ENCODE measurements at places on chromosomes 3 and 15. TPM values are rescaled to one million over a fixed set of nuclear protein-coding genes. Genes with fewer than 3 reads are reported as not detected.
A peak's percentile ranks its signal among the peaks of the same experiment; 100 is the strongest.

GRCh38 chr15:78993931-78994530 is 49.2 kb upstream of the CTSH start:
- H3K4me1 ChIP-seq, result no peaks in the 10 kb centered on the region
- H3K27ac ChIP-seq, result no peak overlapping the region
- no peaks in the 10 kb centered on the region for H3K27me3 ChIP-seq
- DNase-seq, result no peak

- H3K36me3 ChIP-seq, result no peaks in the 10 kb centered on the region
- no peak within 1 kb of the TSS for H3K4me3 ChIP-seq
Observed at GRCh38 chr3:108757404-108757982, at the start of gene RETNLB. Gene RETNLB, minus strand, starts transcription at chr3:108757410. Its CDS starts 225 bp downstream, at chr3:108757185.

- H3K27ac ChIP-seq, result no peak overlapping the region
- H3K36me3 ChIP-seq, result peaks cover 4% of the 10 kb centered on the region
- H3K4me3 ChIP-seq, result no peak overlapping the region
- H3K4me1 ChIP-seq, result peaks cover 7% of the 10 kb centered on the region
Observed at GRCh38 chr3:18586076-18586475, 160.9 kb upstream of the SATB1 start.

Gene OSTN
- total RNA-seq, result not detected

Gene CCR3
- total RNA-seq, result 0.37 TPM

- no peak overlapping the region for H3K27ac ChIP-seq
- peak; percentile 38 for DNase-seq
- no peaks in the 10 kb centered on the region for H3K36me3 ChIP-seq
- H3K4me1 ChIP-seq, result peaks cover 32% of the 10 kb centered on the region
Observed at GRCh38 chr3:196115678-196116083, 33.8 kb upstream of the TFRC start.

GRCh38 chr15:79339588-79340314 is 28.8 kb downstream of the TMED3 start:
- no peaks in the 10 kb centered on the region for H3K27me3 ChIP-seq
- no peak overlapping the region for H3K4me3 ChIP-seq
- no peak for DNase-seq

Gene ZNF502
- total RNA-seq, result 2.4 TPM

GRCh38 chr3:146343551-146343950 is 92.6 kb upstream of the PLSCR4 start:
- no peaks in the 10 kb centered on the region for H3K4me1 ChIP-seq
- no peak overlapping the region for H3K27ac ChIP-seq
- H3K4me3 ChIP-seq, result no peak overlapping the region
- no peak for DNase-seq
- H3K36me3 ChIP-seq, result no peaks in the 10 kb centered on the region

DNA sequence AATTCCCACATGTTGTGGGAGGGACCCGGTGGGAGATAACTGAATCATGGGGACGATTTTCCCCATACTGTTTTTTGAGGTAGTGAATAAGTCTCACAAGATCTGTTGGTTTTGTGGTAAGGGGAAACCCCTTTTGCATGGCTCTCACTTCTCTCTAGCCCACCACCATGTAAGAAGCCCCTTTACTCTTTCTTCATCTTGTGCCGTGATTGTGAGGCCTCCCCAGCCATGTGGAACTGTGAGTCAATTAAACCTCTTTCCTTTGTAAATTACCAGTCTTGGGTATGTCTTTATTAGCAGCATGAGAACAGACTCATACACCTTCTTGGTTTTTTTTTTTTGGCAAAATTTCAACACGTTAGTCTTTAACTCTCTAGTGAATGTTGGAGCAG is 18.1 kb downstream of the ARL8B start:
- no peak overlapping the region for H3K4me3 ChIP-seq
- H3K27ac ChIP-seq, result no peak overlapping the region
- H3K27me3 ChIP-seq, result no peaks in the 10 kb centered on the region
- H3K4me1 ChIP-seq, result peaks cover 36% of the 10 kb centered on the region
- peaks cover 50% of the 10 kb centered on the region for H3K36me3 ChIP-seq

Gene ADGRG7
- total RNA-seq, result 27.0 TPM

- no peak for DNase-seq
- H3K4me3 ChIP-seq, result no peak overlapping the region
- H3K4me1 ChIP-seq, result no peaks in the 10 kb centered on the region
- no peak overlapping the region for H3K27ac ChIP-seq
Observed at GRCh38 chr3:34229876-34230275, 431.4 kb downstream of the PDCD6IP start.

- H3K27me3 ChIP-seq, result peaks cover 3% of the 10 kb centered on the region
- no peaks in the 10 kb centered on the region for H3K36me3 ChIP-seq
- DNase-seq, result no peak
Observed at GRCh38 chr3:70518356-70518755, 205.9 kb upstream of the MDFIC2 start.

DNA sequence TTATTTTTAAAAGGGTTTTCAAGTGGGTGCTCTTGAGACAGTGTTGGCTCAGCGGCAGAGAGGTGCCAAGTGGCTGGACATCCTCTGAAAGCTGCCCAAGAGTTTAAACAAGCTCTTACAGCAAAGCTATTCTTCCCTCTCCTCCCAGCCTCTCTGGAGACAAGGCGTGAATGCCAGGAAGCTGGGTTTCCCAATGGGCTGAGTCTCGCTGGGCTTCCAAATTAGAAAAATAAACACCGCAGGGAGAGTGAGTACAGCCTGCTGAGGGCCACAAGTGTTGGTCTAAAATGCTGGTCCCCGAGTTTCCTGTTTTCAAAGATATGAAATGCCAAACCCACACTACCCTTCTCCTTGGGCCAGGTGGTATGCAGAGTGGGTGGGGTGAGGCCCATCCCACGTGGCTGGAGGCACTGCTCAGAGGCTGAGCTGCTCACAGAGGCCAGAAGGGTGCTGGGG is 36.4 kb downstream of the ZDHHC3 start:
- no peaks in the 10 kb centered on the region for H3K27me3 ChIP-seq
- no peak for DNase-seq
- H3K36me3 ChIP-seq, result peaks cover 65% of the 10 kb centered on the region
- H3K27ac ChIP-seq, result peak overlapping the region; percentile 52
- no peak overlapping the region for H3K4me3 ChIP-seq

Gene PLCB2
- 160 TPM for total RNA-seq

DNA sequence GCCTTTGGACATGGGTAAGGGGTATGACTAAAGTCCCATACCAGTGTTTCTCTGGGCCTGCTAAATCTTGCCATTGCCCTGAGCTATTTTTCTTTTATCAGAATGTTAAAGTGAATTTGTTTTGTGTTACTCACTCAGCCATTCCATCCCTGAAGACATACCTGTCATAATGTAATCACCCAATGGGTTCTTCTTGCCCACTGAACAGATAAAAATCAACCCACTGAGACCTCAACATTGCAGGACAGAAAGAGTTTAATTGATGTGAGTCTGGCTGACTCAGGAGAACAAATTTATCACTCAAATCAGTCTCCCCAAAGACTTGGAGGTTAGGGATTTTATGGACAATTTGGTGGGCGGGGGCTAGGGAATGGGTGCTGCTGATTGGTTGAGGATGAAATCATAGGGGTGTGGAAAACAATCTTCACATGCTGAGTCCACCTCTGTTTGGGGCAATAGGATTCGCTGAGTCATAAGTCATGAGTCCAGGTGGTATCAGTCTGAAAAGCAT is 47.4 kb downstream of the ILDR1 start:
- no peaks in the 10 kb centered on the region for H3K36me3 ChIP-seq
- H3K4me3 ChIP-seq, result no peak overlapping the region

Gene AGBL1
- total RNA-seq, result not detected

- H3K27me3 ChIP-seq, result no peaks in the 10 kb centered on the region
- no peak overlapping the region for H3K4me3 ChIP-seq
- H3K27ac ChIP-seq, result no peak overlapping the region
- H3K4me1 ChIP-seq, result no peaks in the 10 kb centered on the region
- peaks cover 26% of the 10 kb centered on the region for H3K36me3 ChIP-seq
- DNase-seq, result no peak
Observed at GRCh38 chr3:169992781-169993180, 26.2 kb downstream of the SEC62 start.

- DNase-seq, result no peak
- peaks cover 31% of the 10 kb centered on the region for H3K36me3 ChIP-seq
- H3K4me1 ChIP-seq, result no peaks in the 10 kb centered on the region
- H3K27ac ChIP-seq, result no peak overlapping the region
Observed at GRCh38 chr3:100753846-100754245, 44.6 kb downstream of the TFG start.

Gene MME
- total RNA-seq, result not detected

Gene UBE2Q2
- 27.9 TPM for total RNA-seq

- no peaks in the 10 kb centered on the region for H3K4me1 ChIP-seq
- H3K27me3 ChIP-seq, result no peaks in the 10 kb centered on the region
- H3K4me3 ChIP-seq, result no peak overlapping the region
- DNase-seq, result no peak
- no peak overlapping the region for H3K27ac ChIP-seq
- H3K36me3 ChIP-seq, result no peaks in the 10 kb centered on the region
Observed at GRCh38 chr15:86591994-86592735, 512.5 kb downstream of the AGBL1 start.

DNA sequence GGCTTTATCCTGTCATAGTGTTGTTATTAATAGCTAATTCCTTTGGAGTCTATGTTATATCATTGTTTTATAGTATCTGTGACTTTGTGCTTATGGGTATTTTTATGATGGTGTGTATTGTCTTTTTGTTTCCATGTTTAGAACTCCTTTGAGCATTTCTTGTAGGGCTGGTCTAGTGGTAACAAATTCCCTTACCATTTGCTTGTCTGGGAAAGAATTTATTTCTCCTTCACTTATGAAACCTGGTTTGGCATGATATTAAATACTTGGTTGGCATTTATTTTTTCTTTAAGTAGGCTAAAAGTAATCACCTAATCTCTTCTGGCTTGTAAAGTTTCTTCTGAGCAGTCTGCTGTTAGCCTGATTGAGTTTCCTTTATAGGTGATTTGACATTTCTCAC is 47.7 kb upstream of the ROBO1 start:
- H3K4me1 ChIP-seq, result no peaks in the 10 kb centered on the region
- H3K36me3 ChIP-seq, result no peaks in the 10 kb centered on the region
- no peaks in the 10 kb centered on the region for H3K27me3 ChIP-seq
- no peak overlapping the region for H3K4me3 ChIP-seq
- H3K27ac ChIP-seq, result no peak overlapping the region

Gene FBXW12
- not detected for total RNA-seq

Gene P4HTM
- 35.2 TPM for total RNA-seq

Gene OR4M2
- not detected for total RNA-seq

GRCh38 chr3:126146034-126146433 is 34.4 kb downstream of the ALDH1L1 start:
- no peak overlapping the region for H3K27ac ChIP-seq
- peaks cover 13% of the 10 kb centered on the region for H3K27me3 ChIP-seq
- DNase-seq, result peak; percentile 9
- H3K4me1 ChIP-seq, result no peaks in the 10 kb centered on the region
- no peak overlapping the region for H3K4me3 ChIP-seq

GRCh38 chr15:101185770-101186169 is 66.1 kb downstream of the CHSY1 start:
- peaks cover 82% of the 10 kb centered on the region for H3K4me1 ChIP-seq
- peaks cover 67% of the 10 kb centered on the region for H3K36me3 ChIP-seq

- DNase-seq, result peak; percentile 43
- no peak overlapping the region for H3K27ac ChIP-seq
- H3K4me3 ChIP-seq, result no peak overlapping the region
- no peaks in the 10 kb centered on the region for H3K4me1 ChIP-seq
- no peaks in the 10 kb centered on the region for H3K36me3 ChIP-seq
Observed at GRCh38 chr3:107846279-107846852, 244.5 kb downstream of the CD47 start.

DNA sequence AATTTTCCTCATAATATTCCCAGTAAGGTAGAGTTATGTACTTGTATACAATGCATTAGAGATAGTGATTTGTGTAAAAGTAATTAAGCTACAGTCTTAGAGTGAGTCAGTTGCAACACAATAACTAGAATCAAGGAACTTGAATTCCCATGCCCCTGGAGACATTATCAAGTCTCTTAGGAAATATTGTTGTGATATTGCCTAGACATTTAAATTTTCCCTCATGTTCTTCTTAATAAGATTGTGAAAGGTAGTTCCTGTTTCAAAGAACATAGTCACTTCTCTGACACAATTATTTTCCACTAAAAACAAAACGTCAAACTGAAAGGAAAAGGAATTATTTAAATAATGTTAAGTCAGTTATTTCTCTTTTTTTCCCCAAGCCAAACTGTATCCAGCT is 13.0 kb upstream of the ATP1B3 start:
- H3K4me3 ChIP-seq, result no peak overlapping the region
- H3K27me3 ChIP-seq, result peaks cover 2% of the 10 kb centered on the region
- no peaks in the 10 kb centered on the region for H3K4me1 ChIP-seq

GRCh38 chr3:185820973-185821758 is 3.7 kb downstream of the IGF2BP2 start:
- no peak overlapping the region for H3K4me3 ChIP-seq
- no peaks in the 10 kb centered on the region for H3K36me3 ChIP-seq
- H3K4me1 ChIP-seq, result peaks cover 11% of the 10 kb centered on the region
- peaks cover 47% of the 10 kb centered on the region for H3K27me3 ChIP-seq
- no peak for DNase-seq
- no peak overlapping the region for H3K27ac ChIP-seq

Gene SATB1
- total RNA-seq, result 268 TPM

DNA sequence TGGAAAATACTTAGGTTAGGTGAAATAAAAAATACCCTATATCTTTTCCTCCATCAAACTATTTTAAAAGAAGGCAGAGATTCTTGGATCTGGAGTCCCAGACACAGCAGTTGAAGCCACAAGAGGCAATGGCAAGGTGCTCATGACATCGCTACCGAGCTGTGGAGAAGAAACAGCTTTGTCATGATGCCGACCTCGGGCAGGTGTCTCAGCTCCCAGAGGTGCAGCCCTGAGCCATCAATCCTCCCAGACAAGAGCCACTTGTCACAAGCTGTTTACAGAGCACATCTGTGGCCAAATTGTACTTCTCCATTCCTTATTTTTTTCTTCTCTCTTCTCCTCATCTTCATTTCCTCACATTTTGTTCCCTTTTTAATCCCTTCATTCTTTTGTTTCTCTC is 50.8 kb downstream of the GPR176 start:
- H3K4me1 ChIP-seq, result no peaks in the 10 kb centered on the region
- DNase-seq, result no peak
- H3K4me3 ChIP-seq, result no peak overlapping the region
- peaks cover 47% of the 10 kb centered on the region for H3K27me3 ChIP-seq
- H3K27ac ChIP-seq, result no peak overlapping the region
- no peaks in the 10 kb centered on the region for H3K36me3 ChIP-seq

DNA sequence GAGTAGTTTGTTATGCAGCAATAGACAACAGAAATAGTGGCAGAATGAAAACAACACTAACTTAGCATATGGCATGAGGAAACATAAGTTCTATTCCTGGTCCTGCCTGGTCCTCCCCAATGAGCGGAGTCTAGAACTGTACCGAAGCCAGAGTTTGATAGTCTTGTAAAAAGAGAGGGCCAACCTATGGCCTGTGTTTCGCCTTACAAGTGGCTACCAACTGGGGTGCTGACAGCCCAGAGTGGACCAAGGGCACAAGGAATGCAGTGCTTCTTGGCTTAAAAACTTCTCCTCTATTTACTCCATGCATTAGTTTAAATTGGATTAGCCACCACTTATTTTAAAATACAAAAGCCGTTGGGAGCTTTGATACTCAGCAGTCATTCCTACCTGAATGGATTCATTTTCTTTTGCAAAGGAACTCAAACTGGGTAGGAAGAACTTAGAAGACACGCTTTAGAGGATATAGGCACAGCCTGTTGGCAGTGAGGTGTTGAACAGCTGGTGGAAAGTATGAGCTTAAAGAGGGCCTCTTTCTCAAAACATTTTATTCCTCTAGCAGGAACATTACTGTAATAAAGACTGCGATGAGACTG is 302.9 kb downstream of the PLCL2 start:
- peaks cover 13% of the 10 kb centered on the region for H3K36me3 ChIP-seq
- no peak for DNase-seq
- no peak overlapping the region for H3K27ac ChIP-seq
- no peak overlapping the region for H3K4me3 ChIP-seq

Gene SCAMP5
- total RNA-seq, result 1.1 TPM
